ENCODE measurements at places on chromosomes 3 and 15.

DNA sequence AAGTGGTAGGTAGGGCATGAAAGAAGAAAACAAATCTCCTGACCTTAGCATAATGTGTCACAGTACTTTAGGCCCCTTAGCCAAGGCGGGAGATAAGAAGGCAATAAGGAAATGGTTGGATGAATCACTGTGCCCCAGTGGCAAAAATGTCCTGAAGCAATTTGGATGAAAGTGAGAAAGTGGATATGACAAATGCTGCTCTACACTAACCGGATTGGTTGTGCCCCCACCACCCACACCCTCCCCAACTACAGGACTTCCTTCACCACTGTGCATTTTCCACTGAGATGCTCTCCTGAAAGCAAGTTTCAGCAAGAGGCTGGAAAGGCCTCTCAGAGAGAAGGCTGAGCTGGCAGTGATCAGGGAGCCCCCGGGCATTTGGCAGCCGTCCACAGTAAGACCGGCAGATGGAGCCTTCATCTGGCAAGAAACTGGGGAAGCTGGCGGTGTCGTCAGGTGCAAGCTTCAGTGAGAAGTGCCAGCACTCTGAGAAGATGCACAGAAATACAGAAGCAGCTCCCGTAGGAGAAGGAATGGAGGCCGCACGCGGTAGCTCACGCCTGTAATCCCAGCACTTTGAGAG lies 63.8 kb downstream of the ATP1B3 start:
- peak; percentile 84 for DNase-seq

DNA sequence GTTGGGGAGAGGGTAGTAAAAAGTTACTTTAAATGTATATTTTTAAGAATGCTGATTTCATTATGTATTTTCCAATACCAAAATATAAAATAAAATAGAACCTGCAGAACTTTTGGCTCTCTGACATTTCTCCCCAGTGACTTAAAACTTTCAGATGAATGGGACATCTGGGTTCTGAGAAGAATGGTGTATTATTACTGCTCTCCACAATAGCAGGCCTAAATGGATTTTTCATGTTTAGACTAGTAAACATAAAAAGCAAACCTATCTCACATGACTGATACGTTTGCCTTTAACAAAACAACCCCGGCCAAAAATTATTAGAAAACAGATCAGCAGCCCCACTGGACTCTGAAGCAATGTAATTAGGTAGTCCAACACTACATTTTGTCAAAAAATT lies 73.8 kb downstream of the FHIT start:
- DNase-seq = no peak

DNA sequence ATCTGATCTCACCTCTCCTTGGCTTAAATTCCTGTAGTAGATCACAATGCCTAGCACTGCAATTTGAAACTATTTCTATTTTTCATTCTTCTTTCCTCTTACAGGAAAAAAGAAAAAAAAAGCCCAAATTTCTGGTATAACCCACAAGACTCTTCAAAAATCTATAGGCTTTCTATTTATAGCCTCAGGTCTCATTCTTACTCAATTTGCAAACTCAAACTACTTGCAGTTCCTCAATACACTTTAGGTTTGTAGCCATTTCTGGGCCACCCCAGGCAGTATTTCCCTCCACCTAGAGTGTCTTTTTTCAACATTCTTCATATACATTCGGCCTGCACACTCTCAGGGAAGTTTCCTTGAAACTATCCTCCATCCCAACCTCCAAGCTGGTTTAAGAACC lies 169.0 kb downstream of the TBC1D5 start:
- DNase-seq = no peak

DNA sequence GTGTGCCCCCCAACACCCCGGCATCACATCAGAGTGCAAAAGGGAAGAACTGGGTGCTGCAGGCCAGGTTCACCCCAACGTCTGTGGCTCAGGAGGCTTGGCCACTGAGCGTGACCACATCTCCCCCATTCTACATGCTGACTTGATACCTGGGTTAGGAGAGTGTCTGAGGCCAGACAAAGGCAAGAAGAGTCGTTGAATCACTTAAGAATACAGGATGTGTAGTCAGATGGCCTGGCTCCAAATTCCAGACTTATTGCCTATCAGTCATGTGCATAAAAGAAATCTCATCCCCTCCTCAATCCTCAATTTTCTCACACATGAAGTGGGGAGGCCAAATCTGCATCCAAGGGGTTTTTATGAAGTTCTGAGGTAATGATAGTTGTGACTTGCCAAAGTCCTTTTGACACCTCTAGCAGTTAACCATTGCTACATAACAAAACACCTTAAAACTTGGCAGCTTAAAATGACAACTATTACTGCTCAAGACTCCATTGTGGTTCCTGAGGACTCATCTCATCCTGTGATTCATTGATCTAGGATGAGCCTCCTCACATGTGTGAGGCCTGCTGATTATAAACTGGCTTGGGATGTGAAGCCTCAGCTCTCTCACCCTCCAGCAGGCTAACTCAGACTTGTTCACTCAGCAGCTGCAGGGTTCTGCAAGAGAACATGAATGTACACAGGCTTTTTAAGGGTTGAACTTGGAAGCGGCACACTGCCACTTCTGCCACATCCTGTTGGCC lies 138.8 kb upstream of the TLE3 start:
- DNase-seq = no peak

- no peak for DNase-seq
Observed at GRCh38 chr3:138019281-138020069, 9.5 kb downstream of the CLDN18 start.

DNA sequence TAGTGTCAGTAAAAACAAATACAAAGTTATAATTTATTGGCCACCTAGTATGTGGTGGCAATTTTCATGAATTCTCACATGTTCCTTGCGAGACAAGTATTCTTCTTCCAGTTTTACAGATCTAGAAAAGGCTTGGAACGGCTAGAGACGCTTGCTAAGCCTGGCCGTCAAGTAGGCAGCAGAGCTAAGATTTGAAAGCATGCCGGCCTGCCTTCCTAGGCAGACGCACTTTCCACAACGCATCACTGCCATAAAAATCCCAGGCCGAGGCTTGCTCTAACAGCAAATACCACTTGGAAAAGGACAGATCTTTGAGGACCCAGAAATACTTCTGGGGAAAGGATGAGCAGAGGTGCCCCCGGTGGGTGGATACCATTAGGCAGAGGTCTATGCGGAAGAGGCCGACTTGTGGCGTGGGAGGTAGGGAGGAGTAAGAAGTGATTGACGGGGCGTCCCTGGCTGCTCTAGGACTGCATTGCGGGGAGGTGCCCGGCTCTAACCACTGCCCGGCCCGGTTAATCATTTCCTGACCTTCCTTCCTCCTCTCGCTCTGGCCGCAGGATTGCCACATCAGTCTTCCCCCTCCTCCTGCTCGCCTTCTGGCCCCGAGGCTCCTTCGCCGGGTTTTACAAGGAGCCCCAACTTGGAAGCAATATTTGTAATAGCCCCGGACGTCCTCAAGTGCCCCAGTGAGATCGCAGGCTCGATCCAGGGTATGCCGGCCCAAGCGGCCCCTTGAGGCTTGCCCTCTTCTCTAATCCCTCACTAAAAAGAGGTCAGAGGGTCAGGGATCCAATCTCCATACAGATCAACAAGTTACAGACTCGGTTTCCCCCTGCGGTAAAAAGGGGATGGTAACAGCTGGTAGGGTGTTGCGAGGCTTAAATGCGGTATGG lies 1.3 kb upstream of the USP3 start:
- peak; percentile 68 for DNase-seq

DNA sequence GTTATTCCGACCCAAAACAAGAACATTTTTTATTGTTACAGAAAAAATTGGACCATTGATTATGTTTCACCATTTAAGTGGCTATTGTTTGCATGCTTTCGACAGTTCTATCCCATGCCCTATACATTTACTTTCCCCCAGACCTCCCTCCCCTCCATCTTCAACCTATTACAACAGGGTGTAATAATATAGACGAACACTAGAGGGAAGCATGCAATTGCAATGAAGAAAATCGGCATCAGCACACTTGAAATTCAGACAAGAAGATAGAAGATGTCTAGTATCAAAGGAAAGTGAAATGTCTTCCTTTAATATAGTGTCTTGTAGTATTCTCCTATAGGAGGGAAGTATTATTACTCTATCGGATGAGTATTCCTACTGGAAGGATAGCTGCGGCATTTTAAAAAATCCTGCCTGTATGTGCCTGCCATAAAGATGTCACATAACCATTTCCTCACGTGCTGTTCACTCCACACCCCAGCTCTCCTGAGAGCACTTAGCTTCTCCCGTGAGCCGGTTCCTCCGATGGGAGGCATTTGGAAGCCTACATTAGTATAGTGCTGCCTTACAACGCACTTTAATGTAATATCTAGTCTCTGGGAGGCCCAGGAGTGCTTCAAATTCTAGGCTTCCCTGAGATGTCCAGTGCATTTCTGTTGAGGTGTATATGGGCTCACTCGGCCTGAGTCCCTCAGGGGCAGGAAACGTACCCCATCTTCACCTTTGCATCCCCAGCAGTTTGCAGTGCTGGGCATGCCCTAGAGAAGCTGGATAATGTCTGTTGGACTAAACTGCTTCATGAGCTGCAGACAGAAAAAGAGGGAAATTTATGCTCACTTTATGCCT lies 17.8 kb upstream of the ERICH6 start:
- DNase-seq = peak; percentile 67

GRCh38 chr3:159252274-159252673 lies 450.4 kb downstream of the MFSD1 start:
- no peak for DNase-seq

- no peak for DNase-seq
Observed at GRCh38 chr3:58466899-58467563, 24.9 kb upstream of the KCTD6 start.

GRCh38 chr3:194439881-194440550 lies 41.0 kb upstream of the GP5 start:
- DNase-seq = no peak

DNA sequence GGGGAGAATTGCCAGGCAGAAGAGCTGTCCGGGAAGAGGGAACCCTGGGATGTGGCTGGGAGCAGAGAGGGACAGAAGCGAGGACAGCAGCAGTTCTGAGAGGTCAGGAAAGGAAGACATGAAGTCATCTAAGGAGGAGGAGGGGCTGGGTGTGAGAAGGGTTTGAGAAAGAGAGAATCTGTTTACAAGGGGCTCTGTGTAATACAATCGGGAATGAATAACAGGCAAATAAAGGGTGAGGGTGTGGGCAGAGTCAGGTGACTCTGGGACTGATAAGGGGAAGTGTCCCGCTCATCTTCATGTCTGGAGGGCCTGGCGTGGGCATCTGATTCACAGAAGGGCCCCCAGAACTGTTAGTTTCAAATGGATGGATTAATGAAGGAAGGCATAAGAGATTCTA lies 191.3 kb downstream of the XXYLT1 start:
- peak; percentile 38 for DNase-seq

DNA sequence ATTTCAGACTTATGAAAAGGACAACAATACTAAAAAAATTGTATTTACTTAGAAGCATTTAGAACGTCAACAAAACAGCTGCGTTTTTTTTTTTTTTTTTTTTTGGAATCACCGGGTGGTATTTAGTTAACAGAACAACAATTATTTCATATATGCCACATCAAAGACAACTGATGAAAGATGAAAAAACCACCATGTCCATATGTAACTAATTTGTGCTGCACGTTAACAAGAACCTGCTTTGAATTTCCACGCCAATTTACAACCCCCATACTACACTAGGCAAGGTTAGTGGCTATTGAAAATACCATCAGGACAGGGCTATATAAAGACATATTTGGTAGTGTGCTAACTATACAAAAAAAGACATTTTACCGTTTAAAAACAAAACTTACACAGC lies 189.3 kb upstream of the ROBO1 start:
- DNase-seq = no peak

GRCh38 chr3:105885256-105885655 lies 16.4 kb upstream of the CBLB start:
- DNase-seq = no peak

- DNase-seq = no peak
Observed at GRCh38 chr15:101126618-101127505, 125.0 kb downstream of the CHSY1 start.

- no peak for DNase-seq
Observed at GRCh38 chr3:45477041-45477725, 88.8 kb downstream of the LARS2 start.

DNA sequence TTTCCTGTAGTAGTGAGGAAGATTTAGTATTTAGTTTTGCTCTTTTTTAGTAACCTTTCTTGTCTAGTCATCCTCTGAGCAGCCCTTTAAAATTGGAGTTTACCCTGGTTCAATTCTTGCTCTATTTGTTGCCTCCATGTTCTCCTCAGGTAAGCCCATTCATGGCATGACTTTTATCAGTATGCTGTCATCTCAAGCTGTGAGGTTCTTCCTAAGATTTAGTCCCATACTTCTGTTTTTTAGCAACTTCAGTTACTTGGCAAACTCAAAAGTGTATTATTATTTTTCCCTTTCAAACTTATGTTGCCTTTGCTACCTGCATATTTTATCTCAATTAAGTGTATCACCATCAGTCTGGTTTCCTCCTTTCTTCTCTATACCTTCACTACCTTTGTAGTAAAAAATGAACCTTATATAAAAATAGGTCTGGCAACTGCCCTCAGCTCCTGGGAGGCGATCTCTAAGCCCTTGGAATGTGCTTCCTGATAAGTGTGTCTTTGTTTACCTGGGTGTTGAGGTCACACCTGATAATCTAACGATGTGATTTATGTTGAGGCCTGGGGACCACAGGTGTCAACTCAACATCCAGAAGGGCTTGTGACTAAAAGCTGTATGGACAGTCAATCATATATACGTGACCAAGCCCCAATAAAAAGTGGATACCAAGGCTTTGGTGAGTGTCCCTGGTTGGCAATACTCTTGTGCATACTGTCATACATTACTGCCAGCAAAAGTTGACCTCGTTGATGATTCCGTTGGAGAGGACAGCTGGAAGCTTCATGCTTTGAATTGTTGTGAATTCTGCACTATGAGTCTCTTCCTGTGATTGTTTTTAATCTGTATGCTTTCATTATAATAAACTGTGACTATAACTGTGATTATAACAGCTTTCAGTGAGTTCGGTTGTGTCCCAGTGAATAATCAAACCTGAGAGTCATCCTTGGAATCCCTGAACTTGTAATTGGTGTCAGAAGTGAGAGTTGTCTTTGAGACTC lies 3.9 kb downstream of the NSUN3 start:
- DNase-seq = no peak

GRCh38 chr3:111325160-111325718 lies 216.8 kb upstream of the CD96 start:
- no peak for DNase-seq

DNA sequence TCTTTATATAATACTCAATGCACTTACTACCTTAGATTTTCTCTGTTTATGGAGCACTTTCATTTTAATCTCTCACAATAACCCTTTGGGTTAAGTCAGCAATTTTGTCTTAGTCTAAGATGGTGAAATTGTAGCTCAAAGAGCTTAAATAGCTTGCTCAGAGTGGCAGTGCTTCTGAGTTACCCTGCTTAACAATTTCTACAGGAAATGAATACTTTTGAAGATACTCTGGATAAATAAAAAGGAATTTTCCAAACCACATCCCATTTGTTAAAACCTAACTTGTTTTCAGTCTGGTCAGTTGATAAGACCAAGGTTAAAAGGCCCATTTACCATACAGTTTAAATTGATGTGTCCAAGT lies 37.2 kb downstream of the HMG20A start:
- DNase-seq = no peak

DNA sequence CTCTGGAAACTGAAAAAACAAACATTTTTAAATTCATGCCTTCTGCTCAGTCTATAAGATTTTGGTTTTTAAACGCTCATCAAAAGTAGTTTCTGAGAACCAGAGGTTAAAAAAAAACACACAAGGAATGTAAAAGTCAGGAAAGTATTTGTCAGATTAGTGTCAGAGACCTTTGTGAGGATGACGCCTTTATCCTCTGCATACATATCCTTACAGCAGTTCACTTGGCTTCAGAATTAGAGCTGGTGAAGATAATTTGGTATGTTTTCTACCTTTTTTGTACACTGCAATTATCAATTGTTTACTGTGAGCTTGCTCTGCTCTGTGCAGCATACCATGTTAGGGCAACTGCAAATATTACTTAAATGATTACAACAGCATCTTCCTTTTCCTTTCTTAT lies 8.3 kb downstream of the PRTG start:
- no peak for DNase-seq
